ENCODE measurements at places on chromosomes 11 and 22. TPM values are rescaled to one million over a fixed set of nuclear protein-coding genes. Genes with fewer than 3 reads are reported as not detected.

The TUBA8 gene
- 2.0 TPM for total RNA-seq

The SLC22A12 gene
- total RNA-seq: not detected

The VWCE gene
- 20.6 TPM for total RNA-seq

The WNT7B gene
- 0.09 TPM for total RNA-seq

The TYR gene
- total RNA-seq: not detected

The TMPRSS5 gene
- total RNA-seq: 0.37 TPM

The CDON gene
- total RNA-seq: 17.2 TPM

The OR8G5 gene
- not detected for total RNA-seq

The LRRC56 gene
- 3.4 TPM for total RNA-seq

The MIAT gene
- 77.0 TPM for total RNA-seq

The SYT8 gene
- not detected for total RNA-seq

The OR51G2 gene
- total RNA-seq: not detected

The FEN1 gene
- total RNA-seq: 115 TPM

The PANX3 gene
- not detected for total RNA-seq

The FADS2 gene
- 316 TPM for total RNA-seq

The OSM gene
- total RNA-seq: not detected

The PNPLA3 gene
- 17.5 TPM for total RNA-seq

The PIM3 gene
- total RNA-seq: 43.4 TPM

The GPHA2 gene
- total RNA-seq: 1.3 TPM

The OR5B2 gene
- total RNA-seq: not detected

The GAL3ST1 gene
- 5.1 TPM for total RNA-seq

The LUZP2 gene
- total RNA-seq: 25.4 TPM

The GANAB gene
- total RNA-seq: 387 TPM

The BDNF gene
- 2.7 TPM for total RNA-seq

The NRXN2 gene
- 4.8 TPM for total RNA-seq

The MSANTD4 gene
- total RNA-seq: 18.9 TPM

The CCDC116 gene
- 0.22 TPM for total RNA-seq

The ANO3 gene
- not detected for total RNA-seq

The SLC5A12 gene
- total RNA-seq: 2.7 TPM

The PHF5A gene
- 114 TPM for total RNA-seq

The PNPLA5 gene
- total RNA-seq: 5.2 TPM

The MAML2 gene
- 2.7 TPM for total RNA-seq

The ANO1 gene
- 10.9 TPM for total RNA-seq

The PICK1 gene
- total RNA-seq: 34.9 TPM

The MMP13 gene
- total RNA-seq: not detected

The ADORA2A gene
- 3.5 TPM for total RNA-seq

The KRTAP5-7 gene
- total RNA-seq: not detected

The CRYBB3 gene
- total RNA-seq: 0.39 TPM

The GLB1L2 gene
- 2.4 TPM for total RNA-seq

The MRGPRX1 gene
- not detected for total RNA-seq

The TIMM10 gene
- total RNA-seq: 126 TPM

The MYEOV gene
- total RNA-seq: 0.22 TPM

The DEUP1 gene
- not detected for total RNA-seq

The SIRT3 gene
- total RNA-seq: 13.2 TPM

The LDHAL6A gene
- total RNA-seq: not detected

The UQCR10 gene
- total RNA-seq: 116 TPM

The HTR3B gene
- not detected for total RNA-seq

The TRIM77 gene
- not detected for total RNA-seq

The OR52B6 gene
- not detected for total RNA-seq

The GAB4 gene
- total RNA-seq: not detected

The FLRT1 gene
- total RNA-seq: 0.31 TPM

The ART5 gene
- 7.5 TPM for total RNA-seq

The AMBRA1 gene
- 40.0 TPM for total RNA-seq
